ENCODE measurements at places on chromosomes 2 and 18.

- no peak for DNase-seq
Measured at GRCh38 chr2:209425471-209426071, 1.7 kb downstream of the MAP2 start.

- DNase-seq, result no peak
Measured at GRCh38 chr2:174965992-174966744, 39.0 kb downstream of the CHN1 start.

GRCh38 chr2:74392449-74392743, 12.3 kb upstream of the DCTN1 start:
- no peak for DNase-seq

DNA sequence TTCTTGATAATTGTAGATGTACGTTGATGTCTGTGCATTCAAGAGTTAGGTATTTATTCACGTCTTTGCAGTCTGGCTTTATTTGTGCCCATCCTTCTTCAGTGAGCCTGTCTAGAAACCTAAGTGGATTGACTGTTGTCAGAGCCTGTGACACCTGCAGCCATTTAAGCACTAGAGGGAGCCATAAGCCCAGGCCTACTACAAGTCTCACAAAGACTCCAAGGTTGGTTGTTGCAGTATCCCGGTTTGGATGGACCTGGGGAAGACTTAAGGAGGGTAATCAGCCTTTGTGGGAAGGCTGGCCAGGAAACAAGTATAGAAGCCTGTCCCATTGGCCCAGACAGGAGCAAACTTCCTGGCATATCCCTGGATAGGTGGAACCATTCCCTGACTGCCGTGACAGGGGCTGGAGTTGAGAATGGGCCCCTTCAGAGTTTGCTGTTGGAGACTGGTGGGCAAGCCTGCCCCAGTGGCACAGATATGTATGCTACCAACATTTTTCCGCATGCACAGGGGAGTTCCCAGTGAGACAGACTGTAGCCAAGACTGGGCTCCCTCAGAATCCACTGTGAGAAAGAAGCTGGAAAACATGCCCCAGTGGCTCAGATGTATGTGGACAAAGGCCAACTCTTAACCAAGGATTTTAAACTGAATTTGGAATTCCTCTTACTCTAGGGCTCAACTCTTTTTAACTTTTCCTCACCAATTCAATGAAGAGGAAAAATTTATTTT, 9.3 kb upstream of the LRRC30 start:
- no peak for DNase-seq

GRCh38 chr2:29983308-29983707, 61.9 kb upstream of the ALK start:
- no peak for DNase-seq

GRCh38 chr18:37458697-37459096, 106.9 kb downstream of the CELF4 start:
- no peak for DNase-seq

DNA sequence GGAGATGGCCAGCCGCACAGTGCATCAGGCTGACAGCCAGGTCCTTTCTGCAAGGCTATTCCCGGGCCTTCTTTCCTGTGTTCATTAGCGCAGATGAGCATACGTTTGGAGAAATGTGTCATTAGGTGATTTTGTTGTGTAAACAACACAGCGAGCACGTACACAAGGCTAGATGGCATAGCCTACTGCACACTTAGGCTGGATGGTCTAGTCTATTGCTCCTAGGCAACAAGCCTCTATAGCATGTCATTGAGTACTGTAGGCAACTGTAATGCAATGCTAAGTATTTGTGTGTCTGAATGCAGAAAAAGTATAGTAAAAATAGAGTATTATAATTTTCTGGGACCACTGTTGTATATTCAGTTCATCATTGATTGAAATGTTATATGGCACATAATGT, 50.9 kb upstream of the PHLPP1 start:
- no peak for DNase-seq

DNA sequence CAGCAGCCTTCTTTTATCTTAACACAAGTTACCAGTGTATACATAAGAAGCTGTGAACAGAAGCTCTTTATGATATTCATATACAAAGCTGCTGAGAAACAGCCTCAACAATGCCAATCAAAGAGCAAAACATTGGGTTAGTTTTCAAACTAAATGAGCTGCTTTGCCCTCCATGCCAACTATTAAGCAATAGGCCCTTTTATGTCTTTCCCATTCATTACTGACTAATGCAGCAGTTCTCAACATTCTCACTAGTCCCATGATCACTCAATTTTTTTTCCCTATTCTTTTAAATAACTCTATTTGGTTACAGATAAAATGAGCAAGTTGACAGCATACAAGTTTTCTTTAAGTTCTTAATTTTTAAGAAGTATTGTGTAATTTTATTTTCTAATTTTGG, 57.9 kb upstream of the FRZB start:
- no peak for DNase-seq

- DNase-seq, result no peak
Measured at GRCh38 chr18:61154866-61155265, 178.4 kb upstream of the CDH20 start.

GRCh38 chr2:166419616-166419934, 43.8 kb upstream of the SCN9A start:
- DNase-seq, result no peak

GRCh38 chr18:49247781-49248180, 212.7 kb downstream of the DYM start:
- no peak for DNase-seq

- DNase-seq, result no peak
Measured at GRCh38 chr2:175048275-175048674, 43.1 kb upstream of the CHN1 start.

DNA sequence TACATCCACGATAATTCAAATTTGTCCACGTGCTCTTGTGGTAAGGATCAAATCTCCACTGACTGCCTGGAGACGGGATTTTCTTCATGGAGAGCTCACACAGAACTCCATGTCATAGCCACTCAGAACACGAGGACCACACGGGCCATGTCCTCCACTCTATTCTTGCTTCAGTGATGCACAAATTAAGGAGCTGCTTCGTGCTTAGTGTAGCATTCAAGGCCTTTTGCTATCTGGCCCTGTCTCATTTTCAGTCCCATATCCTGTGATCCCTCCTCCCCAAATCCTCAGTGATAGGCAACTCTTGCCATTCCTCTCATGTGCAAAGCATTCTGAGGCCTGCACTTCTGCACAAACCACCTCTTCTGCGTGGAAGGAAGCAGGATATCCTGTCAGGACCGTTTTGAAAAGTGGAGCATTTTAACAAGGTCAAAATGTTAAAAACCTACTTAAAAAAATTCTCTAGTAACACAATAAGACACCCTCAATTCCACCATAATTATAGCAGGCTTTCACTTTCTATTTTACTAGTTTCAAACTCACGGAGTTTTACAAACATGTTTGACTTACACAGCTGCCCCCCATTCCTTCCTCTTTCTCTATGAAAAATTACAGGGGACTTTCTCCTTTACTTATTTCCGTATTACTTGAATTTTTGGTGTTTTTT, 35.2 kb downstream of the ST3GAL5 start:
- DNase-seq, result peak; percentile 37

DNA sequence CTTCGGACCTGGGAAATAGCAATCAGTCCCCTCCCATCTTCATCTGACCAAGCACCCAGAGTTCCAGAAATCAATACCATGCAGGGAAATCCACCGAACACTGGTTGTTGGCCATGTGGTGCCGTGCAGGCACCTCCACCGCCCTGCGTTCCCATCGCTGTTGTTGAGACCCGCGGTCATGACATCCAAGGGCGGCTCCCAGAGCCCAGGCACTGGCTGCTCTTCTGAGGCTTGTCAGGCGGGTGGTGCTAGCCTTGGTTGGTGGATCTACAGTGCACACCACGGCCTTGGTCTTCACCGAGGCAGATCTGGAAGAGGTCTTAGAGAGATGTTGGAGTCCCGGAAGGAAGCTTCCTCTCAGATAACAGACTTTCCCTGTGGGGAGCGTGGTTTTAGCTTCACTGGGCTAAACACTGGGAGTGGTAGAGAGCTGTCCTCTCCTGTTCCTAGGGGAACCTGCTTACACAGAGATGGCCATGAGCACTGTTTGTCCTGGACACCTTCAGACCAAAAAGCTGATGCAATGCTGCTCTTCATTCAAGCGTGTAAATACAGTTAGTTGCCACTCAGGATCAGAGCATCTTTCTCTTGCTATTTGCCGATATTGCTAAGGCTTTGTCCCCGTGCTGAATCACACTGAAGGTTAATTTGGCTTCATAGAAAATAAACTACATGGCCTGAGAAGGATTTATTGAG, 58.3 kb downstream of the SMIM21 start:
- no peak for DNase-seq

DNA sequence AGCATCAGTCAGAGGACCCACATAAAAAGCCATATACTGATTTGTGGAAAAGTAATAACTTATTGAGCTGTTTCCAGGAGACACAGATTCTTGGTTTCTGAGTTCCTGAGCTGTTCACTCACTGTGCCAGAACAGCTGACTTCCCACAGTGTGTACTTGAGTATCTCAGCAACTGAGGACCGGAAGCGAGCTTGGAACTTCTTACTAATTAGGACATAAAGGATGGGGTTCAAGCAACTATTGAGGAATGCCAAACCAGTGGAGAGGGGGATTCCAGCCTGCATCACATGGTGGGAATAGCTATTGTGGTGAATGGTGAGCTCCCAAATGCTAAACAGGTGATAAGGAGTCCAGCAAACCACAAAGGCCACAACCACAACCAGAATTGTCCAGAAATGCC, 16.4 kb downstream of the EEF1B2 start:
- DNase-seq, result no peak

- DNase-seq, result no peak
Measured at GRCh38 chr18:58257461-58257860, 213.4 kb downstream of the NEDD4L start.

GRCh38 chr18:59446012-59446411, 86.9 kb upstream of the LMAN1 start:
- DNase-seq, result no peak

- no peak for DNase-seq
Measured at GRCh38 chr2:183614799-183615435, 490.7 kb downstream of the NUP35 start.

DNA sequence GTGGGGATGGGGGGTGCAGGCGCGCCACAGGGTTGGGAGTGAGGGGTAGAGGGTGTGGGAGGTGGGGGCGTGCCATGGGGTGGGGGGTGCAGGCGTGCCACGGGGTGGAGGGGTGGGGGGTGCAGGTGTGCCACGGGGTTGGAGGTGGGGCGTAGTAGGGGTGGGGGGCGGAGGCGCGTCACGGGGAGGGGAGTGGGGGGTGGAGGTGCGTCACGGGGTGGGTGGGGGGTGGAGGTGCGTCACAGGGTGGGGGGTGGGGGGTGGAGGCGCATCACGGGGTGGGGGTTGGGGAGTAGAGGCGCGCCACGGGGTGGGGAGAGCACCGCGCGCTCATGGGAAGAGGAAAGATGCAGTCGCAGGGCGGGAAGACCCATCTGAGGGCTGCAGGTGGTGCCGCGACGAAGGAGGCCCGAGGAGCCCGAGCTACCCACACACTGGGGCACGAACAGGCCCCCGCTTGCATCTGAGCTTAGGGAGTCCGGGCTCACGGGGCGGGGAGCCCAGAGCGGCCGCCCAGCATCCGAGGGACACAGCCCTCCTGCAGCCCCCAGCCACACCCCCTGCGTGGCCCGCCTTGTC, 37.5 kb downstream of the SNED1 start:
- DNase-seq, result no peak

DNA sequence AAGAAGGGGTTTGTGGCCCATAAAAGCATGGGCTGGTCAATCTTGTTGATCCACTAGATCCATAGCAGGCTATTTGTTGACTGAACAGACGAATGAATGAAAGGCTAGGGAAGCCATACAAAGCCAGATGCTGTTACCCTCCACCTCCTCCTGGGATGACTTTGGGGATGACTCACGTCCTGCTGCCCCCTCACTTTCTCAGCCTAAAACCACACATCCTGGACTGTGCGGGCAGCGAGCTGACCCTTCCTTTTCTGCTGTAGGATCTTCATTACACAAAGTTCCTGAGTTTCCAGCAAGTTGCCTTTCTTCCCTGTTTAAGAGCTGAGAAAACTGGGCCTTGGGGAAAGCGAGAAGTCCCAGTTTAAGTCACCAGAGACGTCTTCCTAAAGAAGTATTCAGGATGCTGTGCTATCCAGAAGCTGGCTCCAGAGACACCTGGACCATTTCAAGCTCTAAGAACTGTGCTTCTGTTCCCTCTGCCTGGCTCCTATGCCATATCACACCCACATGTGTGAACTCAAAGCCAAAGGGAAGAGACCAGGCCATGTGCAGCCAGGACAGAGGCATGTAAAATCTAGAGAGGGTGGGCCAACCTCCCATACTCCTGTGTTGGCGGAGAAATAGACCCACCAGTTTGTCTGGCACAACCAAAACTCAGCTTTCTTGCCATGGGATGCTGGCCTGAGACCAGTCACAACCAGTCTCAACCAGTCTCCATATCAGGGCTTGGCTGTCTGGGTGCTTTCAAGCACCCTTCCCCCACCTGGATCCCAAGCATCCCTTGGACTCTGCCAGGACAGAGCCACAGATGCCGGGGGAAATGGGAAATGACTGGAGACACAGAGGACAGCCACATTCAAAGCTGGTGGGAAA, 4.7 kb upstream of the SLC20A1 start:
- DNase-seq, result no peak

GRCh38 chr18:42941860-42942259, 173.6 kb downstream of the RIT2 start:
- DNase-seq, result no peak

- no peak for DNase-seq
Measured at GRCh38 chr2:24779116-24779515, 14.1 kb downstream of the PTRHD1 start.

Measured in activated T-helper 2 cell treated with anti-CD3 and anti-CD28 coated beads, Interferon-gamma antibody, Interleukin-2, Interleukin-4, amounts not matched to agents 10 μg/mL and 5 μg/mL and 100 μg/mL, durations not matched to agents 14 hours and 24 hours and 36 hours (primary cell).